ENCODE measurements at places on chromosomes 4 and X.

GRCh38 chr4:138542191-138542776 lies 300.1 kb upstream of the SLC7A11 start:
- peak; percentile 49 for DNase-seq

GRCh38 chr4:118322831-118323502 lies 29.8 kb downstream of the PRSS12 start:
- no peak for DNase-seq

GRCh38 chrX:110025395-110025794 lies 22.5 kb downstream of the TMEM164 start:
- no peak for DNase-seq

DNA sequence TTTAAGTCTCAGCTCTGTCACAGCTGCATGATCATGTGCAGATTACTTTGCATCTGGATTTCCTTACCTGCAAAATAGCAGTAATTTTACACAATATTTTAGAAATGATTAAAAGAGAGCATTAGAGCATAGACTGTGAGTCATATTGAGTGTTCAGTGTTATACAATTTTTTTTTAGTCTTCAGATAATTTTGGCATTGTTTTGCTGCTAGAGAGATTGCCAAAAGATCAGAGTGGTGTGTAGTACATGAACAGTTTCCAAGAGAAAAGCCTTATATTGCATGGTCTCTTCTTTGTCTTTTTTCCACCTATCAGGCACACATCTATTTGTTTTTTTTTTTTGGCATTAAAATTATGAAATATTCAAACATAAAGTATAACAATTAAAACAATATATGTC lies 209.6 kb upstream of the TLL1 start:
- no peak for DNase-seq

DNA sequence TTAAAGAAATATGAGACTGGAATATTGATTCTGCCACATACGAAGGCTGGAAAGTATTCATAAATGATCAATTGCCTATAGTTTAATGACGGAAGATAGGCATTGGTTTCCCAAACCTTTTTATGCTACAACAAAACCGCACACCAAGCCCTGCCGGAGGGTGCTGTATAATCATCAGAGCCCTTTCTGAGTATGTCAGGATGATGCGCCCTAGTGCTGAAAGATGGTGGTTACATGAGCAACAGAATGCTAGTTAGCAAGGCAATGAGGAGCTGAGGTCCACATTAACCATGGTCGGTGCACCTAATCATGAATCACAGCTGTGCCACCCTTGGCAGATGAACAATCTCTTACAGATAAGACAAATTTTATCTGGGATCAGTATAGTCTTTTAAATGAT lies 491.1 kb downstream of the PACRGL start:
- DNase-seq = no peak

DNA sequence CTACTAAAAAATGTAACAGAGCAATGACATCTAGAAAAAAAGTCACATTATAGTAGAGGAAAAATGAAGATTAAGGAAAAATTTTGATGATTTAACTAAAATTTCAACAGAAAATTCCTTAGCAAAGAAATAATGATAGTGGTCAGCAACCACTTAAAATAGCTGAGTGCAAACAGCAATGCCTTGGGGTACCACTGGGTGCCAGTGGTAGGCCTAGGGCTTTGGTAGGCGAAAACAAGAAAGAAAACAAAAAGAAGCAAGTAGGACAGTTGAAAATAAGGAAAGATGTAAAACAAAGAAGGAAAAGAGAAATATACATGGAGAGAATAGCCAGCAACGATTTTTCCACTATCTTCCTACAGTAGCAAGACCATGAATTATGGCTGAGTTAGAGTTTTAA lies 313.5 kb upstream of the IRS4 start:
- no peak for DNase-seq

DNA sequence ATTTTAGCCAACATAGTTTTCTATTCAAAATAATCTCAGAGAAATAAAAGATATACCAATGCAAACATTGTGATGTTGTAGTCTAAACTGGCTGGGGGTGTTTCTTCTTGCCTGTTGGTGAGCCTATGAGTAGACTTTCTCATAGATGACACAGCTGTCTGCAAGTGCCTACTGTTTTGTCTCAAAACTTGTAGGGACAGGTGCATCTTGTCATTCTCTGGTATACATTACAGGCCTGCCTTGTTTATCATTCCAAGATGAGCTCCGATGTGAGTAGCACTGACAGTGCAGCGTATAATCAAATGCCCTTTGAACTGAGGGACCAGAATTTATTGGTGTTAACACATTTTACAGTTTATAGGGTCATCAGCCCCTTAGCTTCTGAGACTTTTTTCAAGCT lies 353.8 kb downstream of the PRDM5 start:
- DNase-seq = no peak

GRCh38 chr4:38696697-38697096 lies 32.7 kb downstream of the KLF3 start:
- DNase-seq = no peak

GRCh38 chr4:76476571-76476970 lies 41.5 kb downstream of the SHROOM3 start:
- no peak for DNase-seq

DNA sequence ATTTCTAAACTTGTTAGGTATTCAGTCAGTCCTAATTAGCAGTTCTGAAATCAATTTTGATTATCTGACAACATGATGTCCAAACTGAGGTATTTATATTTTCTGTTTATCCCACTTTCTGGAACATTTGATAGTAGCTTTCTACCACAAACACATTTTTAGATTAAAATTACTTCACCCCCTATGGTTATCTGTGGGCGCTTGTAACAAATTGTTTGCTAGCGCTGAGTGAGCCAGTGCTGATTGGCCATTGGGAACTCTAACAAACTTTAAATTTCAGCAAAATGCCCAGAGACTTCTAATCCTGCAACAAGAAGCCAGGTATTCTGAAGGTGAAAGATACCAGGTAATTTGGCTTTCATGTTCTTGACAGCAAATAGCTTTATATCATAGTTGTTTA lies at the start of gene MEPE:
TSS of gene MEPE (plus strand) at position 301 of the 400 bp plus-strand sequence. CDS start 1,746 bp downstream, outside the sequence.
- DNase-seq = no peak

GRCh38 chr4:159444678-159445077 lies 341.8 kb downstream of the RAPGEF2 start:
- DNase-seq = peak; percentile 46

DNA sequence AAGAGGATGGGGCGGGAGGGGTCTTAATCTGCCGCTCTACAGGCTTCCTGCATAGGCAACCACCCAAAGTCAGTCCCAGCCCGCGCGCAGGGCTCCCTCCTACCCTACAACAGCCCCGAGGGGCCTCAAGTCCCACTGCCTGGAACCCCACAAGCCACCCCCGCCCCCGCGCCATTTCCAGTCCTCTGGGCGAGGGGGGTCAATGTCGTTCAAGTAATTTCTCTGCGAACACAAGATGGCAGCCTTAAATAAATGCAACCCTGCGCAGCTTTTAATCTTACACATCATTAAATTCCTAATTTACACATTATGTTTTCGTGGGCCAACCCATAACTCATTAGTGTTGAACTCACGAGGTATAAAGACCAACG lies 92.9 kb downstream of the BCOR start:
- no peak for DNase-seq

DNA sequence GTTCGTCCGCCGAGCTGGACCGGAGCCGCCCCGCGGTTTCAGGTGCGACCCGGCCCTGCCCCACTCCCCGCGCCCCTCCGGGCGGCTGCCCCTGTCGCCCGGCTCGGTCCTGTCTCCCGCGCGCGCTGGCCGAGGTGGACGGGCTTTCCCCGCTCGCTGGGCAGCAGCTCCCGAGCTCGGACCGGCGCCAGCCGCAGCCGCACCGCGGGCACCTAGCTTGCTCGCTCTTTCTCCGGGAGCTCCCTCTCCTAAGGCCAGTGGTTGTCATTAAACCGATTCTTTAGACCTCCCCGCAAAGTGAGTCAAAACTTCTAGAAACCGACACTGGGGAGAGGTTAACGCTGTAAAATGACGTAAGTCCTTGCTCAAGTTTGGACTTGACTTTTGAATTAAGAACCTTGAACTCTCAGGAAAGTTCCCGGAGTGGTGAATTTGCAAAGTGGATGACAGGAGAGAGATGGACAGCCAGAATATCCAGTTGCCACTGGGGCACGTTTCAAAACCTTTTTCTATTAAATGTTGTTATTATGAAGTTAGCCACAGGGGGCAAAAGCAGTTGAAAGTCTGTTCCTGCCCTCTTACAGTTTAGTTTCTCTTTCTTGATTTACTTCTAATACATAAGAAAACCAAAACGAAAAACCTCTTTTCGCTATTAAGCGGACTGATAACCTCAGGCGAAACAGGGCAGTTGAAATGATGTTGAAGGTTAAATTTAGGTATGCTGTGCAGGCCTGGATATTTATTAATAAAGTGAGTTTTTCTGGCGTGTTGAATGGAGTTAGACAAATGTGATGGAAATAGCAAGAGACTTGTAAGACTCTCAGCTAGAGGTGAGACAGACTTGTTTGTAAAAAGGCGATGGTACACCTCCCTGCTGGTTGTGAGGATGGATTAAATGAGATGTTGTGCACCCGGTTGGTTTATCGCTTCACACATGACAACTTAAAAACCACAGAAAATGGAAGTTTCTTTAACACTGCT lies 847 bp downstream of the PI4K2B start:
- DNase-seq = peak; percentile 87

DNA sequence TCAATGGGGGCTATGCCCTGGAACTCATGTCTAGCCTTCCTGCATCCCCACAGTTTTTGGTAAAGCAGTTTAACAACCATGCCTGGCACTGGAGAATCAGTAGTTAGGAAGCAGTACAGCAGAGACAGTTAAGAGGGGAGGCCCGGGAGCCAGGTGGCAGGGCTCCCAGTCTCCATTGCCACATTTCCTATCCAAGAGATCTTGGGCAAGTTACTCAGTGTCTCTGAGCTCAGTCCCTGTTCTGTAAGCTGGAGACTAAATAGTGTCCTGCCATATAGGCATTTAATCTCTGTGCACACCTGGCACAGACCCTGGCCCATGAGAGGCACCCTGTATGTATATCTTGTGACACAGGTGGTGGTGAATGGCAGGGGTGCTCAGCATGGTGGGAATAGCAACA lies 156.1 kb upstream of the EOLA2 start:
- DNase-seq = no peak

DNA sequence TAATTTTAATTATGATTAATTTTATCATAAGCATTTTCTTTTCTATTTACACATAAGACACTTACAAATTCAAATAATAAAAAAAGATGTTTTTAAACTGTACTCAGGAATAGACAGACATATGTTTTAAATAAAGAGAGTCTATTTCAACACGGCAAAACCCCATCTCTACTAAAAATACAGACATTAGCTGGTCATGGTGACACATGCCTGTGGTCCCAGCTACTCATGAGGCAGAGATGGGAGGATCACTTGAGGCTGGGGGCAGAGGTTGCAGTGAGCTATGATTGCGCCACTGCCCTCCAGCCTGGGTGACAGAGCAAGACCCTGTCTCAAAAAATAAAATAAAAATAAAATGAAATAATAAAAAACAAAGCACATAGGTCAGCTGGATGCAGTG lies 14.8 kb downstream of the FAM9B start:
- DNase-seq = peak; percentile 3

- no peak for DNase-seq
Observed at GRCh38 chrX:51824061-51824460, 69.4 kb upstream of the MAGED1 start.

DNA sequence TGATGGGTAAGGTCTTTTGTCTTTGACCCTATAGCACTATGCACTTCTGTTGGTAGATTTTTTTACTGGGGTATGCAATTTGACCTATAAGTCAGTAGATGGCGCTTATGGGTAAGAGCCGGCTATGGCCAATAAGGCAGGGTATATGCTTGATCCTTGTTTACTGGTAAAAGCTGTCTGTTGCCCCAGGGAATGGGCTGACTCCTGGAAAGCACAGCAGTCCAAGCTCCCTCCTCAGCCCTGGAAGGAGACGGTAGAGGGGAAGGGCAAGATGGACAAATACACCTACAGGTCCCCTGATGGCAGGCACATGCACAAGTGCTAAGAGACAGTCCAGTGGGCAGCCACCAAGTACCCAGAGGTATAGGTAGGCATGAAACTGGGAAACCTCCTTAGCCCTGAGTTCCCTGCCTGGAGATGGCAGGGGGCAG lies 63.7 kb downstream of the ADAMTS3 start:
- DNase-seq = peak; percentile 65

DNA sequence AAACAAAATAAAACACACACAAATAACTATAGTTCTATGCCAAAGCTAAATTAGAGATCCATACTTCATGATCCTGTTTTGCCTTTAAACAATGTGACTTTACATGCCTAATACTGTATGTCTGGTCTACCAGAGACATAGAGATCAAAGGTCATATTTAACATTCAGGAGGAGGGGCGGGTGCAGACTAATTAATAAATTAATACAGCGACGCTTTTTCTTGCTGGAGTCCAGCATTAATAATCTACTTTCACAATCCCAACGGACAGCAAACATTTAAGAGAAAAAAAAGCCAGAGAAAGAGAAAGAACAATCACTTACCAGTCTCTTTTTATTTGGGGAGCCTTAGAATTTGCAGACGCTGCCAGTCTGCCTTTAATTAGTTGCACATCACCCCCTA lies 509 bp downstream of the CXXC4 start:
- no peak for DNase-seq

- no peak for DNase-seq
Observed at GRCh38 chr4:151652841-151653547, 107.8 kb downstream of the GATB start.

- no peak for DNase-seq
Observed at GRCh38 chr4:136599890-136600289, 932.4 kb downstream of the PCDH18 start.

DNA sequence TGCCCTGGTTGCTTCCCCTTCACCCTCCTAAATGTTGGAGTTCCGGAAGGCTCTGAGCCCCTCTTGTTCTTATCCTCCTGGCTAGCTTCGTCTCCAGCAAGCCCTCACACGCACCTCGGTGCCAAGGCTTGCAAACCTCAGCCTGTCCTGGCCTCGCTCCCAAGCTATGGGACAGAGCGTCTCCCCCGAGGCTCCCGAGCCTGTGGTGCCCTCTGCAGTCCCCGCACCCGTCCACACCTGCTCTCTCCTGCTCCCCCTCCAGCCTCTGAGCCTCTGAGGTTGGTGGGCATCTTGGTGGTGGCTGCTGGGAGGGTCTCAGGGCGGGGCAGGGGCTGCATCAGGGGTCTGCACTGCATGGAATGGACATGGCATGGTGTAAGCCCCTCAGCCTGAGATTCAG lies 63.2 kb downstream of the TRMT44 start:
- no peak for DNase-seq

DNA sequence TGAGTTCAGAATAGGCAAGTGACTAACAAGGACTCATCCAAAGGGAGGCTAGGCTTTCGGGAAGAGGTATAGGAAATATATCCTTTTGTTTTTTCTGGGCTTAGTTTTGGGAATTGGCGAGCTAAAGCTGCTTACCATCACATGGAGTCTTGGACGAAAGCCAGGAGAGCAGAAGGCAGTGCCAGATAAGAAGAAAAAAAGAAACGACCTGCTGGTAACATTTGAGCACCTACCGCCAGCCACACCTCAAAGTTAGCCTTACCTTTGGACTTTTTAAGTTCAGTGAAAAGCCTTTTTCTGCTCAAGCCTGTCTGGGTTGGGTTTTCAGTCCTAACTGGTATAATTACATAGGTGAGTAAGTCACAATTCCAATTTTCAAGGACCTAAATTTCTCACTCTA lies 85.1 kb upstream of the LCORL start:
- DNase-seq = no peak

All from ELR (cell line).